Renal pelvis (tissue), 12 donors: ENCODE measurements at places on chromosomes 6 and 20. TPM values are rescaled to one million over a fixed set of nuclear protein-coding genes. Genes with fewer than 3 reads are reported as not detected.

- no peak for DNase-seq
Measured at GRCh38 chr20:289693-290083, 862 bp downstream of the C20orf96 start.

DNA sequence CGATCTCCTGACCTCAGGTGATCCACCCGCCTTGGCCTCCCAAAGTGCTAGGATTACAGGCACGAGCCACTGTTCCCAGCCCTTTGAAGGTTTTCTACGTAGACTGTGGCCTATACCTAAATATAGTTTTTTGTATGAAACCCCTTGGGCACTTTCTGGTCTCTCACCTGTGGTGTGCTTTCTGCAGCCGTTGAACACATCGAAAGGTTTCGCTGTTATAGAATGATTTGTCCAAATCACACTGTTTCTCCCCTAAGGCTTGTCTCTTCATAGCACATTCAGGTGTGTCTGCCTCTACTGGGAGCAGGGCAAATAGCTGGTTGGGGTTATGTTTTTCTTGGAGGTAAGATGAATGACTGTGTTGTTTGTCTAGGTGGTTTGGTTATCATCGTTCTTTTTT, 597.9 kb downstream of the RNF144B start:
- no peak for DNase-seq

The STMND1 gene
- 0.49 TPM for polyA plus RNA-seq

The SLC25A27 gene
- polyA plus RNA-seq: 29.1 TPM

The TMEM217 gene
- 1.5 TPM for polyA plus RNA-seq
